ENCODE measurements at places on chromosomes 7 and 10. TPM values are rescaled to one million over a fixed set of nuclear protein-coding genes. Genes with fewer than 3 reads are reported as not detected.

The OR13A1 gene
- not detected for total RNA-seq

The CC2D2B gene
- 0.33 TPM for total RNA-seq

The CLDN3 gene
- total RNA-seq = 0.83 TPM

The C7orf57 gene
- 0.67 TPM for total RNA-seq

The ASB4 gene
- total RNA-seq = not detected

The SVIL gene
- total RNA-seq = 155 TPM

- DNase-seq = peak; percentile 75
These were observed 3.2 kb upstream of the ZNF248 start for GRCh38 chr10:37860494-37861190.

DNA sequence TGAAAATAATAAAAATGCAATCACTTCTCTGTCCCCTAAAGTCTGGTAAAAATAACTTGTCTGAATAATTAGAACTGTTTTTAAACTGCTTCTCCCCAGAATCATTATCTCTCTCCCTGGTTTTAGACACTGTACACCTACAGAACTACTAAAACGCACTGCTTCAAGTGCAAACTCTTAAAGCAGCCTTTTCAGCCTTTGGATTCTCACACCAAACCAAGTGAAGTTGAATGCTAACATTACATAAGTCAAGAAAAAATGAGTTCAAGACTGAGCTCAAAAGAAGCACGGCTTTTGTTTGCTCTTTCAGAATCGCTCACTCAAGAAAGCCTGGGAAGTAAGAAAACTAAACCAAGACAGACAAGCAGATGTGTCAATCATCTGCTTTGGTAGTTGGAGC is 188.8 kb downstream of the LSM5 start:
- no peak for DNase-seq

DNA sequence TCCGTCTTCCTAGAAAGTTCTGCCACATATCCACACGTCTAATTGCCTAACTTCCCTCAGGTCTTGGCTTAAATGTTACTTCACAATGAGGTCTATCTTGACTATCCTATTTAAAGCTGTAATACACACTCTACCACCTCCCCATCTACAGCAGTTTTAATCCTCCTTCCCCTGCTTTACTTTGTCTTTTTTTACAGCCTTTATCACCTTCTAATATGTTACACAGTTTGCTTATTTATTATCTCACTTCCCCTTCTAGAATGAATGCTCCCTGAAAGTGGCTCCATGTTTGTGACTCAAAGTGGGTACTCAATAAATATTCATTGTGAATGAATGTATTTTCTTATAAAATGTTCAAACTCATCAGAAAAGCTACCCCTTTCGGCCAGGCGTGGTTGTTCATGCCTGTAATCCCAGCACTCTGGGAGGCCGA is 13.6 kb upstream of the MICU1 start:
- DNase-seq = no peak

DNA sequence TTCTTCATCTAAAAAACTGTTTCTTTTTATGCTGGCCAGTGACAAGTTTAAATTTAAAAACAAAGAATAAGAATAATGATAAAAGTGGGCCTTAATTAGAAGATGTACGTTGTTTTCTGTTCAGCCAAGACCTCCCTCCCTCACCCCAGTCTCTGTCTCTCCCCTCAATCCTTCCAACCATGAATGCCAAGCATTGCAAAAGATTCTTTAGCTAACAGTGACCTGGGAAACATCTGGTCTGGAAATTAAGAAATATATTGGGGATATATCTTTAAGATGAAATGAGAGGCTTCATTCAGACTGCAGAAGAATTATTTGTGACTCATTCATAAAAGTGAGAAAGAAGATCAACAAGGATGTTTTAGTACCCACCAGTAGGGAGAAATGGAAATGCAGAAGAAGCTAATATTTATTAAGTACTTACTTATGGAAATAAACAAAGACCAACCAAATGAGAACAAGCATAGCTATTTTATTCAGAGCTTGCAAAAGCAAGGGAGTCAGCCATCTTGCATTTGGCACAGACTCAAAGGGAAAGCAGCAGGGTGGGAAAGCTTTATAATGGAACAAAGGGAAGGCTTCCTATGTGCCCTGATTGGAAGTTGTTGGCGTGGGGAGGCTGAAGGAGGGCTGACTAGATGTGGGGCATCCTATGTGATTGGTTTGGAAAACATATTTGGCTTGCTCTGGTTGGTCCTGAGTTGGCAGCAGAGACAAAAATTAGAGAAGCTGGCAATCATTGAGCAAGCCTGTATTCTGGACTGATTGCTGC is 595.4 kb upstream of the GHITM start:
- no peak for DNase-seq

- DNase-seq = no peak
These were observed 57.9 kb downstream of the CUX1 start for GRCh38 chr7:101875283-101875846.

GRCh38 chr10:101000915-101001658 is 1.5 kb downstream of the LZTS2 start:
- peak; percentile 62 for DNase-seq

DNA sequence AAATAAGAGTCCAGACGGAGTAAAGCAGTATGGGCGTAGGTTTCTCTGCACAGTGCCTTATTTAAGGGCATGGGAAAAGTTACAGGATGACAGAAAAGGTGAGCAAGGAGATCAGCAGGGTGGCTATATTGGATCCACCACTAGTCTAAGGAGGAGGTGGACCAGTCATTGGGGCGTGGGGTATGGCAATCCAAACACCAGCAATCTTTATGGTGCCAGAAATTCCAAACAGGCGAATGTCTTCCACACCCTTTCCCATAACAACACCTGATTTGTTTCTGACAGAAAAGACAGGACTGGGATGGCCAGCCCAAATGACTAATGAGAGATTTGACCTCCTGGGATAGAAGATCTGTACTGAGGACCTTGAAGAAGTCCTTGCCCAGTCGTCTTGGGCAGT is 181.8 kb upstream of the MBL2 start:
- peak; percentile 75 for DNase-seq

DNA sequence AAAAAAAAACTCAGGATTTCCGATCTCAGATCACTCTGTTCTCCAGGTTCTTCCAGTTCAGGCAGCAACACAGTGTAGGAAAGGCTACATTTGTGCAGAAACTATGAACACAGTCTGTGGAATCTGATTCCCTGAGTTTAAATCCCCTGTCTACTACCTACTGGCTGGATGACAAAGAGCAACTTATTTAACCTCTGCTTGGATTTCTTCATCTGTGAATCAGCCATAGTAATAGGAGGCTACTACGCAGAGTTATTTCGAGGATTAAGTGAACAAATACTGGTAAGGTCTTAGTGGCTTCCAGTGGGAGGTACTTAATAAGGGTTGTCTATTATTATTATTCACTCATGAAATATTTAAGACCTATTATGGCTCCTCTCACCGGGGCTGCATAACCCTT is 44.3 kb upstream of the PDCD4 start:
- DNase-seq = peak; percentile 64

- no peak for DNase-seq
These were observed 493.4 kb downstream of the SEMA3D start for GRCh38 chr7:84693483-84693882.

- DNase-seq = peak; percentile 5
These were observed 506.4 kb upstream of the C7orf33 start for GRCh38 chr7:148084138-148084537.

- DNase-seq = no peak
These were observed 421 bp upstream of the NODAL start for GRCh38 chr10:70441895-70442309.

DNA sequence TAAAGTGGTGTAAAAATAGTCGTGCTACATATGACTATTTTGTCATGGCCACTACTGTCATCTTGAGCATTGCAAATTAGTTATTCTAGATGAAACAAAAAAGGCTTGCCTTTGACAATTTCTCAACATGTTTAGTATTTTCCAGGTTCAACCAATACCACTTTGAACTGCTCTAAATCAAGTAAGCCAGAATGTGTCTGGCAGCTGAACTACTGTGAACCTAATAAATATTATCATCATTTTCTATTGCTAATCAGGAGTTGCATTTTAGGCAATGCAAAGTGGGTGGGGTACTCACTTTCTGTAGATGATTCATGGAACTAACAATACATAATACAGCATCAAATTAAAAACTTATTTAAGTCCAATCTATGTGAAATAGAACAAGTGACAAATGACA is 877.2 kb downstream of the CNTNAP2 start:
- DNase-seq = no peak

GRCh38 chr10:100744136-100744986 is 1.0 kb upstream of the PAX2 start:
- DNase-seq = no peak

- DNase-seq = no peak
These were observed 158.2 kb upstream of the NPY start for GRCh38 chr7:24125765-24126164.

GRCh38 chr7:117085769-117086463 is 132.6 kb downstream of the ST7 start:
- DNase-seq = peak; percentile 52

DNA sequence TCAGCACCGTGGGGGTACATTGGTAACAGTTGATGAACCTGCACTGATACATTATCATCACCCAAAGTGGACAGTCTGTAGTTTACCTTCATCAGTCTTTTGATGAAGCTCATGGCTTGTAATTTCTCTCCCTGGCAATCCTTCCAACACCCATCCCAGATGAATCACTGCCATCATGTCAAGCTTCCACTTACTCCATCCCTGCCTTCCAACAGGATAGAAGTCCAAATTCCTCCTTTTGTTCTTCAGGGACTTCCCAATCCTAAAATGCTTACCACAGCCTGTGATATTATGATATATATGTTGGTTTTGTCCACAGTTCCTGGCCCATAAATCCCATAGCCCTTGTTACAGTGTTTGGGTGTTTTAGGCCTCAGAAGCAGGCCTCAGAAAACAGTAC is 16.1 kb downstream of the SNX10 start:
- DNase-seq = no peak

DNA sequence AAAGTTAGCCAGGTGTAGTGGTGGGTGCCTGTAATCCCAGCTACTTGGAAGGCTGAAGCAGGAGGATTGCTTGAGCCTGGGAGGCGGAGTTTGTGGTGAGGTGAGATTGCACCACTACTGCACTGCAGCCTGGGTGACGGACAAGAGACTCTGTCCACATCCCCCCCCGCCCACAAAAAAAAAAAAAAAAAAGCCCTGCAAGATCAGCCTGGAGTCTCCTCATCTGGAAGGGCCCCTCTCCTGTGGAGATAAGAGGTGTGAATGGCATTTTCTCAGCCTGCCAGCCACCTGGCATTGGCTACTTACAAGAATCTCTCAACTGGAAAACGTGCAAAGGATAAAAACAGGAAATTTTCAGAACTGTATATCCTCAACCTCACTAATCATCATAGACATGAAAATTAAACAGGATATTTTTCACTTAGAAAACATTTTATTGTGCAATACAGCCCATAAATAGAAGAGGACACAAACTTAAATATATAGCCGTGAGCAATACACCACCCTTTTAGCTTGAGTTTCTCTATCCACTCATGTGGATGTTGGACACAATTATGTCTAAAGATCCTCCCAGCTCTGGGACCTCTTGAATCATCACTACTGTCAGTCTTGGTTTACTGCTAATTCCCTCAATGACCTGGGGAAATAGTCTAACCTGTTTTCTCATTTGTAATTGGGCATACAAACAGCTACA is 11.3 kb upstream of the TSPAN15 start:
- peak; percentile 53 for DNase-seq

DNA sequence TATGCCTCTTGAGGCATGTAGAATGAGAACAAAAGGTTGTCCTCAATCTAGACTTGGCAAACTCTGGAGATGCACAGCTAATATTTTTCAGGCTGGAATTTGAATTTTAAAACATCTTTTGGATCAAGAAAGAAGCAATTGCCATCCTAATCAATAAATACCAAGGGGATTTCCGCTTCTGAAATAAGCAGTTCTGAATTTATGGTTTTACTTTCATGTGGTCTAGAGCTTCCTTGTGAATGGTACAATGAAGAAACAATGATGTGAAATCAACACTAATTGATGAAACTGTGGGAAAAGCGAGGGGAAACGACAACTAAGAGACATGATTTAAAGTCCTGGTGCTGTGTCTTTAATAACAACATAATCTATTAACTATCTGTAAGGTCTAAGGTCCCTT is 1202.7 kb downstream of the SORCS3 start:
- no peak for DNase-seq

- no peak for DNase-seq
These were observed 317.6 kb downstream of the GRID1 start for GRCh38 chr10:86048973-86049372.

DNA sequence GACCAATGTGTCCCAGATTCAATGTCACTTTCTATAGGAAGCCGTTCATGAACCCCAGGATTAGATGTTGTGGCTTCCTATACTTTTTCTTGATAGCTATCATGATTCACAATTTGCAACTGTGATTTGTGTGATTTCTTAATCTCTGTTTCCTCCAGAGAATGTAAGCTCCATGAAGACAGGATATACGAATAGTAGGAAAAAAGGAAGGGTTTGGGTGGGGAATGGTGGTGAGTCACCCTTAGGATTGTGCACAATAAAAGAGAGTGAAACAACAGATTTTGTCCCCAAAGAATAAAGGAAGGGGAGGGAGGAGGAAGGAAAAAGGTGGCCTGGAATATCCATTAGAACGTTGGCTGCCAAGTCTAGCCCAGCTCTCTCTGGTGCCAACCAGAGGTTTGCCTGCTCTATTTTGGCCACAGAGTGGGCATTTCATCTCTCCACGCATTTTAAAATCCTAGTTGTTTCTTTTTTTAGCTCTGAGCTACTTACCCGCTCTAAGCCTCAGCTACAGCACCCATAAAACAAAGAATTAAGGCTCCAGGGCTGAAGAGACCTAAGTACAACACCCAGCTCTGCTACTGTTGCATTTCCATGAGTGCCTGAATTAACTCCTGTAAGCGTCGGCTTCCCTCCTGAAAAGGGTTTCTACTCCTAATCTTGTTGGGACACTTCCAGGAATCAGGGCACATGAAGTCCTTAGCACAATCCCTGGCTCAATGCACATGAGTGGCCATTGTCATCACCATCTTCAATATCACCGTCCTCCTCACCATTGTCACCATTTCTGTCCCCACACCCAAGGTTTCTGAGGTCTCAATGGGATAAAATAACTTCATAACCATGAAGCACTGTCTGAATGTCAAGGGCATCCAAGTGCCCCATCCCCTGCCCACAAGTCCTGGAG is 3.5 kb downstream of the HK1 start:
- no peak for DNase-seq

- DNase-seq = peak; percentile 8
These were observed 1004.0 kb upstream of the C7orf33 start for GRCh38 chr7:147586526-147586925.

GRCh38 chr7:106720641-106721040 is 59.7 kb upstream of the CCDC71L start:
- DNase-seq = no peak

DNA sequence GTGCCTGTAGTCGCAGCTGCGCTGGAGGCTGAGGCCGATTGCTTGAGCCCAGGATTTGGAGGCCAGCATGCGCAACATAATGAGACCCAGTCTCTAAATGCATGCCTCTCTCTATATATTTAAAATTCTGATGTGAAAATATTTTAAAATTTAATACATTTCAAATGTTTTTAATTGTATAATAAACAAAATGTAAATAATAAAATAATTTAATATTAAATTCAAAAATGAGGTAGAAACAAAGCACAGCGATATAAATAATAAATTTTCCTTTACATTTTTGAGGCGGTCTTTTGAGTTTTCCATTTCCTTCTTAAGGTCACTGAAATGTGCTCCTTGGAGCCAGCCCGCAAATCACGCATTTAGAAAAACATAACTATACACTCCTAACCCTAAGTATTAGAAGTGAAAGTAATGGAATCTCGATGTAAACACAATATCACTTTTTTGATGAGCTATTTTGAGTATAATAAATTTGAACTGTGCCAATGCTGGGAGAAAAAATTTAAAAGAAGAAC is 523 bp upstream of the CDK1 start:
- DNase-seq = no peak

GRCh38 chr7:72335561-72336381 is 76.4 kb downstream of the CALN1 start:
- DNase-seq = no peak

- DNase-seq = peak; percentile 51
These were observed 1.1 kb upstream of the TNKS2 start for GRCh38 chr10:91797048-91797690.

Measured in mammary epithelial cell (primary cell).